ENCODE measurements at places on chromosomes 11 and 22.

DNA sequence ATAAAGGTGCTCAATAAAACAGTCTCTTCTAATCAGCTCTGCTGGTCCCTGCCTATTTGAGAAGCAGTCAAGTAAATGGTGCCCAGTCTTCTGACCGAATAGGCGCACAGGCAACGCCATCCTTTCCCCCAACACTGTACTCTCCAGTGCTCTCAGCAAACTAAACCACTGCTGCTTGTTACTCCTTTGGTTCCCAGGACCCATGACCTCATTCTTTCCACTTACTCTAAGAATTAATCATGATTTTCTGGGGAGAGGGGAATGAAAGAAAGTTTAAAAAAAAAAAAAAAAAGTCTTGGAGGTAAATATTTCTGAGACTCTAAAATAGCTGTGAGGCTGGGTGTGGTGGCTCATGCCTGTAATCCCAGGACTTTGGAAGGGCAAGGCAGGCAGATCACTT is 63.7 kb downstream of the SGSM3 start:
- DNase-seq, result no peak

- no peak for DNase-seq
Measured at GRCh38 chr11:32705309-32706033, 89.0 kb downstream of the CCDC73 start.

DNA sequence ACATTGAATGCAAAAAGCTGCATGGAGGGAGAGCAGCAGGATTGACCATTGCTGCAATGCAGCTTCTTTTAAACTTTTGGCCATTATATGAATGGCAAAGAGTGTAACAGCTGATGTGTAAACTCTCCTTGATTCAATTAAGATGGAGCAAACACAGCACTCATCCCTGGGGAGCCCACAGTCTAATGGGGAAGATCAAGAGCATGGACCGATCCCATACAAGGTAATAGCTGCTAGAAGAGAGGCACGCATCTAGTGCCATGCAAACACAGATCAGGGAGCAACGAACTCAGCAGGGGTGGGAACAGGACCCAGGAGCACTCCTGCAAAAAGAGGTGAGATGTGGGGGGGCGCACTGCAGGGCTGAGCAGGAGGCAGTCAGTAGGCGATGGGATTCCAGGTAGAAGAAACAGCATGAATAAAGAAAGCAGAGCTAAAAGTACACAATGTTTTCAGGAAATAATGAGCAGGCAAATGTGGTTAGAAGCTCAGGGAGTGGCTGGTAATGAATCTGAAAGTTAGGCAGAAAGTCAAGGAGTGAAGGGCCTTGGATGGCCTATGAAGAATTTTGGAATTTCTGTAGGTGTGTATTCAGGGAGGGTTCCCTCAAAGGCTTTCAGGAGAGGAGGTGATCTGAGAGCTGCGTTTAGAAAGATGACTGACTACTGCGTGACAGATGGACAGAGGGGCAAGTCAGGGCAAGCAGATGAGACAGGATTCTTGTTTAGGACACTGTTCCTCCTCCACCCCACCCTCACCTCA is 17.2 kb upstream of the BMAL1 start:
- no peak for DNase-seq

DNA sequence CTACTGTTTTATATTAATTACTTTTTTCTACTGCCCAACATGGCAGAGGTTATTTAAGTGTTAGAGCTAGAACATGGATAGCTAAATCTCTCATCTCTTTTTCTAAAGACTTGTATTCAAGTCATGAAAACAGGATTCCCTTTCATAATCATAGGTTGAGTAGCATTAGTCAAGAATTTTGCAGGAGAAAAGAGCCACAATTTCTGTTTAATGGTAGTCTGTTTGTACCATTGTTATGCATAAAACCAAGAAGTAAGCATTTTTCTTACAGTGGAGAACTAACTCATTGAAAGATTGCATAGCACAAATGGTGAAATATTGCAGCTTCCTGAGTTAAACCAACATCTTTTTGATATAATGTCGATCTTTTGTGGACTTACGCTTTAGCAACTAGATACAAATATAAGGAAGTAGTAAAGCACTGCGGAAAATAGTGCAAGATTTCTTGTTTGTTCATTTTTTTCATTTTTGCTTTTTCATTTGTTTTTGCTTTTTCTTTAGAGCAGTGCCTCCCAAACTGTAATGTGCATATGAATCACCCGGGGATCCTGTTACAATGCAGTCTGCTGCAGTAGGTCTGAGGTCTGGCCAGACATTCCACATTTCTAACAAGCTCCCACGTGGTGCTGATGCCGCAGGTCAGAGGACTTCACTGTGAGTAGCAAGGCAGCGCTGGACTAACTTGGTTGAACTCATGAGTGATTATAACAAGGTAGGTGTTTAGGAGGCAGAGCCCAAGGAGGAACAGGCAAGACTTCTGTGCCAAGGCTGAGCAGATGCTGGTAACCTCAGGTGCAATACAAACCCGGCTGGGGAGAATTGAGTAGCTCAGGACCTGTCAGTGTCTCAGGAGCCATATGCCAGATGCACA is 4.6 kb downstream of the ETS1 start:
- DNase-seq, result no peak

DNA sequence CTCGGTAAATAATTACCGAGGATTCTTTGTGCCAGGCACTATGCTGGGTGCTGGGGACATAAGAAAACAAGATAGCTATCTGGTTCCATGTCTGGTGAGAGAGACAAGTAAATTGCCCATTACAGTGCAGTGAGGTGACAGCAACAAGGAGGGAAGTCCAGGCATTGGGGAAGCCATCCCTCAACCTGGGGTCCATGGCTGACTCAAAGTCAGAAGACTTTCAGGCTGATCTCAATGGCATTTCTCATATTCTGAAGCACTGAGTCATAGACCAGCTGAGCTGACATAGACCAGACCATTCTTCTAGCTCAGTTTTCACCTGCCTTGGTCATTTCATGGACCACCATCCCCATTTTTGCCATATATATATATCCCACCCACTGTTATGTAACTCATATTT is 158.8 kb downstream of the TTC17 start:
- no peak for DNase-seq

GRCh38 chr11:114157476-114158050 is 98.1 kb downstream of the ZBTB16 start:
- no peak for DNase-seq

GRCh38 chr11:113287801-113288200 is 26.6 kb upstream of the TTC12 start:
- no peak for DNase-seq

DNA sequence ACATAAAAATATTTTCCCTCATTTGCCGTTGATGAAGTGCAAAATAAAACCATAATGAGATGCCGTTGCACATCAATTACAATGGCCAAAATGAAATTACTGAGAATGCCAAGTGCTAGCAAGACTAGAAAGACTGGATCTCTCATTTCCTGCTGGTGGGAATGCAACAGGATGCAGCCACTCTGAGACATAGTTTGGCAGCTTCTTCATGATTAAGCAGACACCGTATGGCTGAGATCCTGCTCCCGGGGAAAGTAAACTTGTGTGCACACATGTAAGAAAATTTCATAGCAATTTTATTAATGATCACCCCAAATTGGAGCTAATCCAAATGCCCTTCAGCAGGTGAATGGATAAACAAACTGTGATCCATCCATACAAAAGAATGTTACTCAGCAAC is 1013.2 kb downstream of the TBC1D22A start:
- no peak for DNase-seq

- DNase-seq, result no peak
Measured at GRCh38 chr11:68011051-68011943, 1.2 kb downstream of the ALDH3B1 start.

- DNase-seq, result no peak
Measured at GRCh38 chr11:2164861-2165555, 4.0 kb upstream of the INS start.

GRCh38 chr11:22677153-22677903 is 10.9 kb downstream of the GAS2 start:
- DNase-seq, result no peak

GRCh38 chr22:28015676-28016601 is 96.9 kb upstream of the PITPNB start:
- DNase-seq, result no peak

- no peak for DNase-seq
Measured at GRCh38 chr11:104668797-104669463, 229.3 kb downstream of the CASP12 start.

DNA sequence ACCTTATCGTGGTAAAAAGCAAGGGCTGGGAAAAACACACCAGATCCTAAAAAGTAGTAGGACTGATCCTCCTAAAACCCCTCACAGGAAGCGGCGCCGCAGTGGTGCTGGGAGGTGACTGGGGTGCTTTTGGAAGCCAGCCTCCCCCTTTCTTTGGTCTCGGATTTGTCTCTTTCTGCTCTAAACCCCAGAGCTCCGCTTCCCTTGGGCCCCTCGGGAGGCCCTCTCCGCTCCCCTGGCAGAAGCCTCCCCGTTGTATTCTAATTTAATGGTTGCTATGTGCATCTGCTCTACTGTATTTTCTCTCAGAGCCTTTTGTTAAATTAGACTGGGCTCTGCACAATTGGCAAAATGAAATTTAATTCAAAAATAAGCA is 587.7 kb downstream of the OPCML start:
- no peak for DNase-seq

GRCh38 chr22:21445437-21446127 is 21.6 kb upstream of the TMEM191C start:
- DNase-seq, result no peak

DNA sequence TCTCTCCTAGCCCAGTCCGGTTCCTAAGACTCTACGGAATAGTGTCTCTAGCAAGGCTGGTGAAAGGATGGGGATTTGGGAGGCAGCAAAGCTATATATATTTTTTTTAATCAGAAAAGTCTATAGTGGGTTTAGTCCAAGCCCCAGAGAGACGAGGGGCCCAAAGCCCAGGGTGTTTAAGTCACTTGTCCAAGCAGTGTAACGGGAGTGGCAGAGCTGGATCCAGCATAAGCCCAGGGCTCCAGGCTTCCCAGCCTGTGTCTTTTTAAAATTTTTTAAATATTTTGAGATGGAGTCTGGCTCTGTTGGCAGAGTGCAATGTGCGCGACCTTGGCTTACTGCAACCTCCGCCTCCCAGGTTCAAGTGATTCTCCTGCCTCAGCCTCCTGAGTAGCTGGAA is 6.8 kb downstream of the GRIK4 start:
- DNase-seq, result no peak

DNA sequence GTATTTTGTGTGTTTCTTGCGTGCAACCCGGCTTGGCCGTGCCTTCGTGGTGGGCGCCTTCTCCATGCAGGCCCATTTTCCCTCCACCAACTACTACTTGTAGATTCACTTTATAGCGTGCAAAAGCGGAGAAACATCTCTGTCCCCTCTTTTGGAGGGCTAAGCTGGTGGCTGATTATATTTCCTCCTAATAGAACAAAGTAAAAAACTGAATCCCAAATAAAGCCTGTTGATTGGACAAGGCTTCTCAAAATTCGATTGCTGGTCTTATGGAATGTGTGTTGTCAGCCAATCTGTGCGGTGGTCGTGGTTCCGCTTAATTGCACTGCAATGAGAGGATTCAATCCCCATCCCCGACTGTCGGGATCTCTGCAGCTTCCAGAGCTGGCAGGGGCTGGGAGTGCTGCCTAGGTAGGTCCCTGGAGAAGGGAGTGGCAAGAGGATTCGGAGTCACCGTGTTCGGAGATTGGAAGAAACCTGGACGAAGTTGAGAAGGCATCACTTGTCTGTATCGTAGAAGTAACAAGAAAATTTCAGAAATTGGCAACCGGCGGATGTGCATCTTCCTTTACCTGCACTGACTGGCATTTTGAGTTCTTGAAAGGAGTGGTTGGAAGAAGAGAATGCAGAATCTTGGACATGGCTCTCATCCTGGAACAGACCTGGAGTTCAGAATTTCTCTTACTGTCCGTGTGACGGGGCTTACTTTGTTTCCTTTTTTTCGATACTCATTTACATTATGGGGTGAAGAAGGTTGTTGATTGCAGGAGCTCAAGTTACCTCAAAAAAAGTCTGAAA is 1.1 kb downstream of the HMGXB4 start:
- no peak for DNase-seq
